ENCODE measurements at places on chromosomes 5 and 9.
A peak's percentile ranks its signal among the peaks of the same experiment; 100 is the strongest.

- no peak for DNase-seq
Observed at GRCh38 chr9:117178596-117179375, 236.1 kb downstream of the ASTN2 start.

DNA sequence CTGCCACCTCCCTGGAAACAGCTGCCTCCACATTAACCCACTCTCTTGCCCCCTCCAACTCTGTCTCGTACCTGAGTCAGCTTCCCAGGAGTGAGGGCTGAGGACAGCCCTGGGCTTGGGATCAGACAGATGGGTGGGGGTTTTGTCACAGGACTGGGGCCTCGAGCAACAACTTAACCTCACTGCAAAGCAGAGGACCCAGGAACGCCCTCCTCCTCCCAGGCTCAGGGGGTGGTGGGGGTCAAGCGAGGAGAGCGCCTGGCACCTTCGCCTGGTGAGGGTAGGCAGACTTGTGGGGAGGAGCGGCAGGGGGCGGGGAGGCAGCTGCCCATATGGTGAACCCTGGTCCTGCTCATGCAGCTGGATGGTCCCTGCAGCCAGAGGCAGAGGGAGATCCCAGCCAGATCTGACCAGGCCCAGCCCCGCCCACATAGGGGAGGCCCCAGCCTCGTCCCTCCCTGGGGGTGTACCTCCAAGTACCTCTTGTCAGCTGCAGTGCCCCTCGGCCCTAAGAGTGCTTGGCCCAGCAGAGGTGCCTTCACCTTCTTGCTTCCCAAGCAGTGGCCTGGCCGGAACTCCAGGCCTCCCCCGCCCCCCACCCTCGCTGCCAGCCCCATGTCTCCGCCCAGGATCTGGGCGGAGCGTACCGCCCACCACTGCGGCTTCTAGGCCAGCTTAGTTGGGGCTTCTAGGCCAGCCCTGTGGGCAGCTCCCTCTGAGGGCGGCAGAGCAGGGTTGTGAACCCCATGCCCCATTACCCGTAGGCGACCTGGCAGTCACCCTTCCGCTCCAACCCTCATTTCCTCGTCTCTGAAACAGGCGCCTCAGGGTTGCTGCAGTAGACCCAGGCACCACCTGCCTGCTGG, at the start of gene SARDH:
Gene SARDH, minus strand, starts transcription at position 579 of the 866 bp plus-strand sequence. CDS start 4,179 bp downstream, outside the sequence.
- DNase-seq, result peak; percentile 57

DNA sequence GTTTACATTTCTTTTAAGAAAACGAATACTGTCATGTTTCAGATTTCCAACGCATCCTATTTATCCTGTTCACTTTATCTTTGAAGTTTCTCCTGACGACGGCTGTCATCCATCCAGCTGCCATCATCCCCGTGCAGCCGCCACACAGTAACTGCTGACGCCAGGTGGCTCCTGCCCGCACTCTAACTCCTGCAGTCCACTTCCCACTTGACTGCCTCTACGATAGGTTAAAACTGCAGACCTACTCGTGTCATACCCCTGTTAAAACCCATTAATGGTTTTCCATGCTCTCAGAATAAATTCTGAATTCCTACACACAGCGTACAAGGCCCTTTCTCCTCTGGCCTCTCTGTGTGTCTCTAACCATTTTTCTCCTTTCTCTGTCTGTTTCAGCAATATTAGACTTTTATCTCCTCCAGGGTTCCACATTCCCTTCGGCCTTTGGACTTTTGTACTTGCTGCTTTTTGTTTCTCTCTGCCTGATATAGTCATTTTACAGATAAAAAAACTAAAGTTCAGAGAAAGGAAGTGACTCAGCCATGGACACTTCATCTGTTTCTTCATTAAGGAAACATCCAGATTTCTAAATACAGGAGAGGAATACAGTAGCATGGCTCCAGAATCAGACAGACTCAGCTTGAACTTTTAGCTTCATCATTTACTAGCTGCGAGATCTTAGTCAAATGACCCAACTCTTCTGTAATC, 84.9 kb downstream of the ADAMTS12 start:
- no peak for DNase-seq

- DNase-seq, result no peak
Observed at GRCh38 chr9:117707561-117707960, 3.4 kb downstream of the TLR4 start.

GRCh38 chr9:107044872-107045271, 181.9 kb downstream of the ZNF462 start:
- DNase-seq, result no peak

DNA sequence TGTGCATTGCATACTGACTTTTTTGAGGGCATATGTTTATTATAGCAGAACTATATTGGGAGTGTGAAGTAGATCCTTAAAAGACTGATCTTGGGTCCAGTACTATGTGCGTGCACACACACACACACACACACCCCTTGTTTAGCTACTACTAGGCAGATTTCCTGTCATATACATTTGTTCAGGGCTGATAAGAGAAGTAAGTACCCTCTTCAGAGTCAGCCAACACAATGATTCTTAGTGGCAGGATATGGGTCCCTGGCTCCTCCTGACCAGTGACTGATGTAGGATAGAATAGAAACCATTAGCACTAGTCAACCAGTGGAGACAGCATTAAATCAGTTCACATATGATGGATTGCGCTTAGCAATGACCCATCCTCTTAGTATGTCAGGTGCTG, 76.2 kb upstream of the MIER3 start:
- no peak for DNase-seq

- no peak for DNase-seq
Observed at GRCh38 chr9:81479573-81479972, 209.8 kb downstream of the TLE1 start.

DNA sequence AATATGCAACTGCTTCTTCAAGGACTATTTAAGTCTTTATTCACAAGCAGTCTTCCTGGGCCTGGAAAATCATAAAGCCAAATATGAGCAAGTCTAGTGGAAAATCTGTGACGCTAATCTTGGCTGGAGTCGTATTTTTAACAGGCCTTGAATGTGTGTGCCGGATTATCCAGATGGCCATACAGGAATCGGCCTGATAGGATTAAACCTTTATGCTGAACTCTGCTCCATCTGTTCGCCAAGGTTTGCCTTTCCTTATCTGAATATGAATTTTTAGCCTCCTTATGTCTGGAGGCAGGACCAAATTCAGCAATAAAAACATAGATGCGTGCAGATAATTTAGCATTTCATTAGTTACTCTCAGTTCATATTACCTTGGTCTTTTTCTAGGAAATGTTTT, 294.5 kb downstream of the EBF1 start:
- no peak for DNase-seq

GRCh38 chr5:137216976-137217598, 282.0 kb downstream of the SPOCK1 start:
- no peak for DNase-seq

DNA sequence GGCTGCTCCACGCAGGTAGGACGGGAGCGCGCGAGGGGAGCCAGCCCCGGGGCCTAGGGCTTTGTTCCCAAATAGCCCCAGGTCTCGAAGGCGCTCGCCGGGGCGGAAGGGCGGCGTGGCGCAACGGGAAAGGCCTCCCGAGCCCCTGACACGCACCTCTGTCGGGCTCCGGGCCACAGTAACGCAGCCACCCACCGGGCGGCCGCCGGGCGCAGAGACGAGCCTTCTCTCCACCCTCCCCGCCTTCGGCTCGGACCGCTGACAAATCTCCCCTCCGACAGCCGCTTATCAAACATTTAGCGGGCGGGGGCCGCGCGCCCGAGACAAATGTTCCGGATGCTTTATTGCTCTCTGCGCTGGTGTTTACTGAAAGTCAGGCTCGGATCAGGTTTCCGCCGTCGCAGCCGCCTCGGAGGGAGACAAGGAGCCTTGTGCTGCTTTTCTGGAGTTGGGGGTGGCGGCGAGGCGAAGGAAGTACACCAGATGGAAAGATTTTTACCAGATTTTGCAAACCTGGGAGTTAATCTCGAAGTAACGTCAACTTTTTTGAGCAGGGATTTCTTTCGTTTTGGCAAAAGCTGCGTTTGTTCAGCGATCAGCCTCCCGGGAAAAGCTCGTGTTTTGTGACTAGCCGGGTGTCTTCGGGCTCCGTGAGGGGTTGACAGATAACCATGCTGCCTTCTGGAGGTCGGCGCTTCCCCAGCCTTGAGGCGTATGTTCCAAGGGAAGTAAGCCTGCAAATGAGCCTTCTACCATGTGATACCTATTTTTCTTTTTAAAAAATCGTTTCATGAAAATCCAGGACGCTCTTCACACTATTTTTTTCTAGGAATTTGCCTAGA, 950 bp downstream of the RGMB start:
- no peak for DNase-seq

DNA sequence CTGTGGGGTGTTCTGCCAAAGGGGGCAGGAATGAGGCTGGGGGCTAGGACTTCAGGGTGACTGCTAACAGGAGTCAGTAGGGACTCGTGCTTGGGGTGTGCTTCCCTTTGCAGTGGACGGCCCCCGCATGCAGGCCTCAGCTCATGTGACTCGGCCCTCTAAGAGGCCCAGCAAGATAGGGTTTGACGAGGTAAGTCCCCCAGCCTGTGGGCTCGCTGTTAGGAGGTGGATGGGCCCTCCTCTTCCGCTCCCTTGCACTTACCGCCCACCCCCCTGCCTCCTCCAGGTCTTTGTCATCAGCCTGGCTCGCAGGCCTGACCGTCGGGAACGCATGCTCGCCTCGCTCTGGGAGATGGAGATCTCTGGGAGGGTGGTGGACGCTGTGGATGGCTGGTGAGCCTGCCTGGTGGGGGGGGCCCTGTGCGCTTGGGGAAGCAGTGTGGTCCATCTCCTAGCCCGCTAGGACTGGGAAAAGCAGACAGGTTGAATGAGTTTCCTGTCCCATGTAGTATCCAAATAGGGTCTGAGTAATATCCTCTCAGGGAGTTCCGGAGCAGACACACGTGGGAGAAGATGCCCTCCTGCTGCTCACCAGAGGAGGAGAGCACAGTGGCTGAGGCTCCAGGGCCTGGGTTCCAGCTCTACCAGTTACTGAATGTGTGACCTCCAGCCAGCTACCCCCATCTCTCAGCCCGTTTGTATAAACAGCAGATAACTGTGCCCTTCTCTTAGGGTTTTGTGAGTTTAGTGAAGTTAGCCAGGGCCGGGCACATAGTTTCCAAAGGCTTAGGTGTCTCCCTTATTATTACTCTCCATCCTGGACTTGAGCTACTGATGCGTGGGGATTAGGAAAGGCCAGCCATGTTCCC, 8.2 kb downstream of the CERCAM start:
- no peak for DNase-seq

DNA sequence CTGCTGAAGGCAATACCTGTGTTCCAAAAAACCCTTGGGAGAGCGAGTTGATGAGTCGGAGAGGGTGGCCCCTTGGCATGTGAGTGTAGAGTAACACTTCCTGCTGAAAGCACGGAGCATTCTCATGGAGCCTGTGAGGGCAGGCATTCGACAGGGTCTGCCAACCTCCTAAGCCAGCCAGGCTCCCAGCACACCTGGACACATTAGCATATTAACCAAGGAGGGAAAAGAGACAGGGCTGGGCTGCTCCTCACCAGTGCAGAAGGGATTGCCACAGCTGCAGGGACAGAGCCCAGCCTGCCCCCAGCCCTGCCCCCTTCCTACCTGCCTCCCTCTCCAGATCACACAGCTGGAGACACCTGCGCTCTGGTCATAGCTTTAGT, 46.4 kb upstream of the SEMA4D start:
- no peak for DNase-seq

- no peak for DNase-seq
Observed at GRCh38 chr5:167442922-167443321, 848.5 kb upstream of the WWC1 start.

GRCh38 chr5:89308606-89309040, 425.6 kb upstream of the MEF2C start:
- DNase-seq, result no peak

DNA sequence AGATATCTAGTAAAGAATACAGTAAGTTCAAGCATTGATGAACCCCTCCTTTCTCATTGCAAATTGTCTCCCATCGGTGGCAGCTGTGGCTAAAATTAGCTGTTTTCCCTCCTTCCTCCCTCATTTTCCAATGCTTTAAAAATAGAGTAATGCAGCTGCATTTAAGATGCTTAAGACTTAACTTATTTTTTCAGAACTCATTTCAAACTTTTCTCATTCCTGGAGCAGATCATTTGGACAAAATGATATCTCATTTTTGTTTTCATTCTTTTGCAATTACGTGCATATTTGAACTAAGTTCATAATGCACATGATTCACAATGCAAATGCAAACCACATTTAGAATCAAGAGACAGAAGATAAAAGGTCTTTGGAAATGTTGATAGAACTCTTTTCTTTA, 14.6 kb downstream of the HSPB3 start:
- no peak for DNase-seq

DNA sequence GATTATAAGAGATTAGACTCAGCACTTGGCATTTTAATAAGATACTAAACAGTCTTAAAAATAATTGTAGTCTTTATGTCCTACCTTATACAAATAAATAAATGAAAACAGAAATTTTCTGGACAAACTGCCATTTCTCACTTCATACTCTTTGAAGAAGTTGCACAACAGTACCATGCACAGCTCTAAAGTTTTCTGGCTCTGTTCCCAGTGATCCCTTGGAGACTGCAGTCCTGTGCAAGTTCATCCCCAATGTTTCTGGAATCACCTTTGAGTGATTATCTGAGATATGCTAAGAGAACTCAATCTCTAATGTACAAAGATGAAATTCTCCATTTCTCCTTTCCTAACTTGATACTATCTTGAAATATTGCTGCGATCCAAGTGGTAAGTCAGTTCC, 330.4 kb upstream of the EDIL3 start:
- DNase-seq, result no peak

DNA sequence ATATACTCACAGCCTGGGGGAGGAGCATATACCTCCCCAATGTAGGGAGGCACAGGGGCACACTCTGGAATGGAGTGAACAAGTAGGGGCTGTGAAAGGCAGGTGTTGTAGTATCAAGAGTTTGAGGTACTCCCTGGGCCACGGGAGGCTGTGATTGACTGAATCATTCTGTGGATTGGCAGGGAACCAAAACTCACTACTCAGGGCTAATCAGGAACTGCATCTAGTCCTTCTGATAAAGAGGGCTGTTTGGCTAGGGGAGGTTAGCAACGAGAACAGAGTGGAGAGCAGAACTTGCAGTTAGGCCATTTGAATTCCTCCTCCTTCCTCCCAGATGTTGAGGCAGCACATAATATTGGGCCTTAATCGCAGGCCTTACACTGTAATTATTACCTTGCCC, 369.2 kb upstream of the MPDZ start:
- DNase-seq, result no peak
